ENCODE measurements at places on chromosomes 2 and 18. TPM values are rescaled to one million over a fixed set of nuclear protein-coding genes. Genes with fewer than 3 reads are reported as not detected.

Gene SERPINB10
- 0.21 TPM for total RNA-seq

Gene REG3A
- total RNA-seq, result not detected

Gene RHBDD1
- total RNA-seq, result 73.5 TPM

Gene CHPF
- total RNA-seq, result 56.9 TPM

Gene STK16
- total RNA-seq, result 11.2 TPM

Gene TXNDC9
- total RNA-seq, result 59.1 TPM

Gene ATP6V1C2
- total RNA-seq, result 0.21 TPM

All from urinary bladder (tissue), 4 donors.